Natural killer cell treated with Interleukin-12 subunit alpha and Interleukin-12 subunit beta and Interleukin-15 and Interleukin-18, amount 100 ng/mL, for 72 hours (primary cell): ENCODE measurements at places on chromosomes 7 and 10. TPM values are rescaled to one million over a fixed set of nuclear protein-coding genes. Genes with fewer than 3 reads are reported as not detected.

DNA sequence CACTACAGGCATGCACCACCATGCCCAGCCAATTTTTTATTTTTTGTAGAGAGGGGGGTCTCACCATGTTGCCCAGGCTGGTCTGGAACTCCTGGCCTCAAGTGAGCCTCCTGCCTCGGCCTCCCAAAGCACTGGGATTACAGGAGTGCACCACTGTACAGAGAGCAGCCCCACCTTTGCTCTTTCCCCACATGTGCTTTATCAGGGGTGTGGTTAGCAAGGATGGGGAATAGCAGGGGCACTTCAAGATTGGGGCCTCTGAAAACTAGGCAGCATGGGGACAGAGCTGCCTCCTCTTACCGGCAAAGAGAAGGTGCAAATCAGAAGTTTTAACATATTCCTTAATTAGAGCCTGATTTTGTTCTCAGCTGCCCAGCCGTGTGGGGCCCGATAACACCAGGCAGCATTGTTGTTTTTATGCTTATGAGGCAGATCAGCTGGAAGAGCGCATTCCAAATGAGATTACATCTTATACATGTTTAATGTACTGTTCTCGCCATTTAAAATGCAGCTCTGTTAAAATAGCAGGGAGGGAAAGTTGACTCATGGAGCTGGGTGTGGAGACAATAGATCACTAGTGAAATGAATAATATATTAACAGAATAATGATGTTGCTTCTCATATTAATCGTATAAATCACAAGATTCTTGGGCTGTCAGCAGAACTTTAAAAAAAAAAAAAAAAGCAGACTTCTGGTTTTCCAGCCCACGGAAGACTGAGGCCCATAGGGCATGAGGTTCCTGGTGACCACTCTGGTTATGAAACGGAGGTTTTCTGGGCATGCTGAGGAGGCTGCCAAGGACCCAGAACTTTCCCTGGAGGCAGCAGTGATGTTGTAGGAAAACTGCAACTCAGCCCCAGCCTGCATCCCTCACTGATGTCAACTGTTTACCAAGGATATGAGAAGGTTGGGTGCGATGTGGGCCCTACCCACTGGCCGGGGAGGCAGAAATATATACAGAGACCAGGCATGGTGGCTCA, 62.5 kb downstream of the TMEM130 start:
- no peaks in the 10 kb centered on the region for H3K27me3 ChIP-seq
- DNase-seq, result no peak
- no peaks in the 10 kb centered on the region for H3K36me3 ChIP-seq
- H3K27ac ChIP-seq, result no peak overlapping the region

DNAJC12 gene
- total RNA-seq, result 2.3 TPM

DNA sequence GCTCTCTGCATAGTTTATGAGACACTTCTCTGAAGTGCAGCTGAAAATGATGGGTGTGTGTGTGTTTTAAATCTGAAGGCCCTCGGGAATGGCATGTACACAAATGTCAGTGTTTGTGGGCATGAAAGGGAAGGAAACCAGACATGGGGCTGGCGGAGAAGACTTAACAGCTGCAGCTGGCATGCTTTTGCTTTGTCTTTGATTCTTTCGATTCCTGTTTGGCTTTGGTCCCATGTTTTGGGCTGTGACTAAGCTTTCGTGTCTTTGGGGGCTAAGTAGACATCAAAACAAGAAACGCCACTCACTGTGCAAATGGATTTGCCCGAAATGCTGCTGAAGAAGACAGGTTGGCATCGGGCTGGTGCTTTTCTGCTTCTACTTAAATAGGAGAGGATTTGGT, 179.3 kb downstream of the PFKFB3 start:
- H3K27me3 ChIP-seq, result peaks cover 3% of the 10 kb centered on the region
- peaks cover 11% of the 10 kb centered on the region for H3K4me1 ChIP-seq
- peak overlapping the region; percentile 71 for H3K4me3 ChIP-seq
- peak overlapping the region; percentile 68 for H3K27ac ChIP-seq

GRCh38 chr10:85195596-85195995, 867.2 kb downstream of the CCSER2 start:
- no peak for DNase-seq
- H3K27ac ChIP-seq, result no peak overlapping the region
- H3K36me3 ChIP-seq, result no peaks in the 10 kb centered on the region
- H3K4me3 ChIP-seq, result no peak overlapping the region

GRCh38 chr10:126917975-126918908, 13.0 kb downstream of the DOCK1 start:
- no peak overlapping the region for H3K27ac ChIP-seq
- H3K4me3 ChIP-seq, result no peak overlapping the region
- no peaks in the 10 kb centered on the region for H3K36me3 ChIP-seq
- H3K27me3 ChIP-seq, result no peaks in the 10 kb centered on the region
- no peak for DNase-seq

- H3K4me3 ChIP-seq, result no peak overlapping the region
- no peaks in the 10 kb centered on the region for H3K27me3 ChIP-seq
- no peaks in the 10 kb centered on the region for H3K36me3 ChIP-seq
These were observed 90.1 kb downstream of the PCDH15 start for GRCh38 chr10:54710918-54711317.

CYP2C9 gene
- not detected for total RNA-seq

- H3K36me3 ChIP-seq, result no peaks in the 10 kb centered on the region
- peaks cover 4% of the 10 kb centered on the region for H3K4me1 ChIP-seq
- no peak for DNase-seq
- no peak overlapping the region for H3K27ac ChIP-seq
- H3K4me3 ChIP-seq, result no peak overlapping the region
- peaks cover 14% of the 10 kb centered on the region for H3K27me3 ChIP-seq
These were observed 354.8 kb upstream of the CELF2 start for GRCh38 chr10:10662716-10663408.

- H3K27ac ChIP-seq, result no peak overlapping the region
- no peaks in the 10 kb centered on the region for H3K4me1 ChIP-seq
- no peak overlapping the region for H3K4me3 ChIP-seq
- DNase-seq, result no peak
These were observed 1115.6 kb upstream of the GHITM start for GRCh38 chr10:83023662-83024061.

- no peaks in the 10 kb centered on the region for H3K36me3 ChIP-seq
- H3K27ac ChIP-seq, result no peak overlapping the region
- peaks cover 10% of the 10 kb centered on the region for H3K4me1 ChIP-seq
- no peak overlapping the region for H3K4me3 ChIP-seq
- no peaks in the 10 kb centered on the region for H3K27me3 ChIP-seq
These were observed 1.6 kb downstream of the AVPI1 start for GRCh38 chr10:97685395-97685958.
